Pons (tissue), 1 donor: ENCODE measurements at places on chromosomes 3 and 15.
A peak's percentile ranks its signal among the peaks of the same experiment; 100 is the strongest.

GRCh38 chr3:26484140-26484539 is 138.4 kb upstream of the LRRC3B start:
- no peak for DNase-seq

GRCh38 chr3:14227856-14228255 is 49.2 kb downstream of the LSM3 start:
- DNase-seq = no peak

GRCh38 chr3:129625072-129625874 is 18.8 kb upstream of the PLXND1 start:
- no peak for DNase-seq

DNA sequence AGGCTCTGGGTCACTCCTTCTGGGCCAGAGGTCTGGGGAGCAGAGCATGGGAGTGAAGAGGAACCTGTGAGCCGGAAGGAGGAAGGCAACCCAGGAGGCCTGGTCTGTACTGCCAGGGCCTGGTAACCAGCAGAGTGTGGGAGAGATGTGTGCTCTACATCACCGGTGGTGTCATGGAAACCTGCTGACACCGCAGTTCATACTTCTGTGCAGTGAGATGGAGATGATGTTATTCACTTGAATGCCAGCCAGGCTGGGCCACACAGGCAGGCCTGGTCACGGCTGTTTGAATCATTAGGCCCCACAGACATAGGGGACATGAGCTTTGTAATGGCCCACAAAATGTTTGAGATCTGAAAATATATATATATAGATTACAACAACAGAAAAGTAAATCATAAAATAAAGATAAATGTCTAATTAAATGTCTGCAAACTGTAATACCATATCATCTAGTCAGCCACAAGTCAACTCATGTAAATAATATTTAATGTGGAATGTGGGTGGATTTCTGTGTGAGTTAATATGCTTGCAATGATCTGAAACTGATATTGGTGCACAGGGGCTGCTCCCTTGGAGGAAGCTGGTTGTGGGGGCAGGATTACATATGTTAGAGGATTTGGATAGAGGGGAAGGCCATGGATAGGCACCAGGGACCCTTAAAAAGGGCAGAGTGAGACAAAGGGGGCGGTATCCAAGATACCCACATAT is 108.5 kb upstream of the PFN2 start:
- DNase-seq = no peak

GRCh38 chr15:43920815-43921214 is 94.0 kb downstream of the WDR76 start:
- no peak for DNase-seq

- no peak for DNase-seq
Measured at GRCh38 chr3:90145094-90145860, 1037.9 kb downstream of the EPHA3 start.

DNA sequence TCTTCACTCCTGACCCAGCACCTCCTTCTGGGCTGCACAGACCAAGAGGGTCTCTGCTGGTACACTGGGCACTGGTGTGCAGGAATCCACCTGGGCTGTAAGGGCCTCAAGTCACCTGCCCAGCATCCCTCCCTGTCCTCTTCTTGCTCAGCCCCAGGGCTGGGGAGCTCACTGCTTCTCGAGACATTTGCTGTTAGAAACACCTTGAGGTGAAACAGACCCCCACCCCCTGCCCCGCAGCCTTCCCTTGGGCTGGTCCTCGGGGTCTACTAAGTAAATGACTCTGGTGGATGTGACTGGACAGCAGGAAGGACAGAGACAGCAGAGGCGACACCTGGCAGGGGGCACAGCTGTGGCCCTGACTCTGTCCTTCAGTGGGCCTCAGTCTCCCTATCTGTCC is 29.1 kb downstream of the LOXL1 start:
- no peak for DNase-seq

- peak; percentile 38 for DNase-seq
Measured at GRCh38 chr3:22886439-22887068, 316.6 kb upstream of the UBE2E2 start.

- DNase-seq = no peak
Measured at GRCh38 chr3:54176106-54176505, 53.8 kb downstream of the CACNA2D3 start.

DNA sequence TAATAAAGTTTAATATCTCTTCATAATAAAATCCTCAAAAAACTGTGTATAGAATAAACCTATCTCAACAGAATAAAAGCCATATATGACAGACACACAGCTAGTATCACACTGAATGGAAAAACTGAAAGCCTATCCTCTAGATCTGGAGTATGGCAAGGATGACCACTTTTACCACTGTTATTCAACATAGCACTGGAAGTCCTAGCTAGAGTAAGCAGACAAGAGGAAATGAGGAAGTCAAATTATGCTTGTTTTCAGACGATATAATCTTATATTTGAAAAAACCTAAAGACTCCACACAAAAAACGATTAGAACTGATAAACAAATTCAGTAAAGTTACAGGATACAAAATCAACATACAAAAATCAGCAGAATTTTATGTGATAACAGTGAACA is 57.4 kb upstream of the DIPK2A start:
- no peak for DNase-seq

DNA sequence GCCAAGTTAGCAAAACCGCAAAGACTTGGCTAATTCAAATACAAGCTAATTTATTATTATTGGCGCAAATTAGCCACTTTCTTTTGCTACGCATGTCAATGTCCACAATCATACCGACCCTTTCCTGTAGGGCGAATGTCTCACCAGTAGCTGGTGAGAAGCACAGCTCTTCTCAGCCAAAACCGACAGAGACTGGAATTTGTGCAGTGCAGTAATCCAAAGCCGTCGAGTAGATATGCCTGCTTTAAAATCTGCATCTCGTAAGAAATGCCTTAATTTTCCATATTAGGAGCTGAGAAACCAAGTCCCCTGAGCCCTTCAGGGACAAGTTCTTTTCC is 614 bp upstream of the MINDY2 start:
- DNase-seq = no peak

DNA sequence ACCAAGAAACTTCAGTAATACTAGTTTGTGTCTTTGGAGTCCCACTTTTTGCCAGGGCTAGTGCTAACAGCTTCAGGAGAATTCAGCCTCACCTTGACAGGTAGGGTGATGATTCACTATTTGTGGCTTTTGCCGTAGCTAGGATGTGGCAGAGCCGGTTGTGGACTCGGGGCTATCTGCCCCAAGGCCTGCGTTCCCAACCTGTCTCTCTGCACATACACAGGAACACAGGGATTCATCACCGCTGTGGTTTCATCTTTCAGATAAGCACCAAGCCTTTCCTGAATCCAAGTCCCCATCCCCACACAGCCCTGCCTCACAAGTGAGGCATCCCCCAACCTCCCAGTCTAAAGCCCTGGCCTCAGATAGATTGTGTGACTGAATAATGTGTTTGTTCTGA is 45.2 kb upstream of the POLG start:
- no peak for DNase-seq

DNA sequence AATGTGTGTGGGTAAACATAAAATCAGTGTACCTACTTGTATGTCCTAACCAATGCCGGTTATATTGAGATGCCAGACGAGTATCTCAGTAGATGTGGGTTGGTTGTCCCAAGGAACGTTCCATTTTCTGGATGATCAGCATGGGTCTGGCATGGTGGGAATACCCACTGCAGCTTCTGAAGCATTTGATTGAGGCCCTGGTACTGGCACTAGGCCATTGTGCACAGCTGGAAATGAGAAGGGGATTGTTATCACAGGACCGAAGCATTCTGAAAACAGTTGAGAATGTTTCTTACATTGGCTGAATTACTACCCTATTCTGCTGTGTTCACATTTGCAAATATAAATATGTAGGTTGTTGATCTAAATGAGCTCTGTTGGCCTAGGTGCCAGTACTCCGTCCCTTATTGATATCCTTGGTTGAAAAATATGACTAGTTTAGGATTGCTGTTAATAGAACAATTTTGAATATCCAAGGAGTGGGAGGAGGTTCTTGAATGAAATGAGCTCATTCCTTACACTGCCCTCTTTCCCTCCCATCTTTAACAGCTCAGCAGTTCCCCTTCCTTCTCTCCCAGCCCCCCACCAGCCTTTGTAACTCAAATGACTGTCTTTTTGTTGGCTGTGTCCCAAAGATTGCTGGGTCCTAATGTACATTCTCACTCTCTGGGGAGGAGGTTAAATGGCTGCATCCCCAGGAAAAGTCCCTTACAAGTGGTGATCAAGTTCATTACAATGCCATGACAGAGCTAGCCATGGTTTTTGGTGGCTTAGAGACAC is 293.3 kb upstream of the TPM1 start:
- peak; percentile 93 for DNase-seq

GRCh38 chr3:51691021-51691420 is 15.8 kb upstream of the GRM2 start:
- DNase-seq = no peak

GRCh38 chr3:150370999-150371398 is 37.1 kb upstream of the TSC22D2 start:
- DNase-seq = no peak

DNA sequence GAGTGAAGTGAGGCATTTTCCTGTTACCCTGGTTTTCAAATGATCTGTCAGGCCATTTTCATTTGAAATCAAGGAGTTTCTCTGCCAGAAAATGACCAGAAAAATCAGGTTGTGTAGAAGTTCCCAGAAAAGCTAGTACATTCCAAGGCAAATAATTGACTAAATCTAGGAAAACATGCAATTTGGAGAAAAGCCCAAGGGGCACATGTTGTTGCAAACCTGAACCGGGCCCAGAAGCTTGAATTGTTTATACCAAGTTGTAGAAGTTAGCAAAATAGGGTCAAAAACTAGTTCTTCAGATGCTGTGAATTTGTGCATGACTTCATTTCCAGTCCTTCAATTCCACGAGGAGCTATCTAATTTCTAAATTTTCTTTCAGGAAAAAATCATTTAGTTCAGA is 31.0 kb downstream of the TRIM42 start:
- DNase-seq = no peak

- DNase-seq = no peak
Measured at GRCh38 chr15:43299884-43300283, 30.5 kb downstream of the LCMT2 start.

GRCh38 chr15:77870195-77871065 is 207.1 kb downstream of the TBC1D2B start:
- peak; percentile 40 for DNase-seq

DNA sequence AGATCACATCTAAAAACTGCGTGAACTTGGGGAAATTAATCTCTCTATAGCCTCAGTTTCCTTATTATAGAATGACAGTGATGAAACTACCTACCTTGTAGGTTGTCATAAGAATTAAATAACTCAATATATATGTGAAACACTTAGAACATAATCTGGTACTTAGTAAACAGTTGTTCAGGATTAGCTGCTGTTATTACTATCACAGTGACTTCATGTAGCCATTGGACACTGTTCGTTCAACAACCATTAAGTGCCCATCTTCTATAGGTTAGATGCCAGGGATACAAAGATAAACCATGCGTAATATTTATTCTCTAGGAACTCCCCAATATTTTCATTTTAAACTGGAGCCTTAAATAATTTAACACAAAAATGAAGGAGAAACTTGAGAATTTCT is 329.0 kb upstream of the PROK2 start:
- DNase-seq = no peak

GRCh38 chr3:5644773-5645670 is 457.5 kb downstream of the EDEM1 start:
- DNase-seq = no peak

- DNase-seq = no peak
Measured at GRCh38 chr15:48637639-48638038, 7.9 kb downstream of the FBN1 start.

DNA sequence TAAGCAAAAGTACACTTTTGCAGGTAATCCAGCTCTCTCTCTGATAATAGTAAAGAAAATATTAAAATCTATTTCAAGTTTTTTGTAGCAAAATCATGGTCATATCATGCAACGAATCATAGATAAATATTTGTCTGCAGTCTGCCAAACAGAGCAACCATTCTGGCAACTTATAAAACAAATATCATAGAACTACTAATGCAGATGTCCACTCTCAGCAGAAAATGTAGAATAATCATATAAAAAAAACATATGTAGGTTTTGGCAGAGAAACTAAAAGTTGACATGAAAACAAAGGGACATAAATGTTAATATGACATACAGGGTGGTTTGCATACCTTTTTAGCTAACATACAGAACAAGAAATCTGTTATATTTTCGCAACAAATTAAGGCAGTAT is 12.2 kb downstream of the TMCC1 start:
- no peak for DNase-seq

DNA sequence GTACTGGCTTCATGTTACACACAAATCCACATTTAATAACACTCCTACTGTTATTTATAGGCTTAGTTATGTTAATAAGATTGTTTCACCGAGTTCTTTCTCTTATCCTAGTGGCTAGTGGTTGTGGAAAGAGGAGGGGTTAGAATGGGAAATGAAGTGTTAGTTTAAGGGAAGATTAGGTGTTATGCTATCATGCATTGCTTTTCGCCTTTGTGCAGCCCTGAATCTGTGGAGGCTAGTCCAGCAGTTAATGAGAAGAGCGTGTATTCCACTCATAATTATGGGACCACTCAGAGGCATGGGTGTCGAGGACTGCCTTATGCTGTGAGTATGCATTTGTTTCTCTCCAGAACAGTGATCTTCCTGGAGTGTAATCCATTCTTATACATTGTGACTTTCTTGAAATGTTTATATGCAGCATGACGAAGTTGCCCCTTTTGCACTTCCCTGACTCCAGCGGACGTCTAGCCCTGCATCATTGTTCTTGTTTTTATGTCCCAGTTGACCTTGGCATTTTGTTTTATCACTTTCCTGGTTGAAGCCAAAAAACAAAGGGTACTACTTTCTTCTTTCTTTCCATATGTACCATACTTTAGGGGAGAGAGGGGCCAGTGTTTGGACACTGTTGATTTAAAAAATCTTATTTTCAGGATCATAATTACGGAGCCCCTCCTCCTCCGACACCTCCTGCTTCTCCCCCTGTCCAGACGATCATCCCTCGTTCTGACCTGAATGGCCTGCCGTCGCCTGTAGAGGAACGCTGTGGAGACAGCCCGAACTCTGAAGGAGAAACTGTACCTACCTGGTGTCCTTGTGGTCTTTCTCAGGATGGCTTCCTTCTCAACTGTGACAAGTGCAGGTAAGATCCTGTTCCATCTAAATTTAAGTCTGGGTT is 36.5 kb downstream of the SETD5 start:
- no peak for DNase-seq

DNA sequence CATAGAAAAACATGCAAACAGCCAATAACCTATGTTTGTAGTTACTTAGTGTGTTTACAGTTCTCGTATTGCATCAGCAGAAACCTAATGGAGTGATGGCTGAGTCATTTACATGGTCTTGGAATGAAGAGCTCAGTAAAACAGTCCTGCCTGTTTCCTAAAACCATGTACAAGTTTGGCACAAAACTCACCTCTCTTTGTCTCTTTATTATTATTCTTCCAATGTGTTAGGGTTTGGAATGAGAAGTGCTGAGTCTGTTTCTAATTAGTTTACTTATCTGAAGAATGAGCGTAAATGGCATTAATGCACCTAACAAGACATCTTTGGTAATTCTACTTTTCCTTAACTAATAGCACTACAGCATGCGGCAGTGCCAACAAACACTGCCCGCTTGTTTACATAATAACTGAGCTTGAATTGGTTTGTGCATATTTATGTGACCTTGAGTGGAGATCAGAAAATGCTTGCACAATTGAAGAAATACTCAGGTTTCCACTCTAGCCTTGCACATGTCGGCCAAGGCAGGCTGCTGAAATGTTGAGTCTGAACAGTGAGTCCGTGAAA is 385.4 kb upstream of the SEMA6D start:
- DNase-seq = no peak

GRCh38 chr3:114033721-114034120 is 22.6 kb downstream of the CCDC191 start:
- DNase-seq = no peak

GRCh38 chr3:45508483-45509037 is 86.0 kb upstream of the LIMD1 start:
- DNase-seq = no peak

GRCh38 chr3:52049503-52049902 is 6.9 kb downstream of the DUSP7 start:
- DNase-seq = no peak
